ENCODE measurements at places on chromosomes 12 and 14.

DNA sequence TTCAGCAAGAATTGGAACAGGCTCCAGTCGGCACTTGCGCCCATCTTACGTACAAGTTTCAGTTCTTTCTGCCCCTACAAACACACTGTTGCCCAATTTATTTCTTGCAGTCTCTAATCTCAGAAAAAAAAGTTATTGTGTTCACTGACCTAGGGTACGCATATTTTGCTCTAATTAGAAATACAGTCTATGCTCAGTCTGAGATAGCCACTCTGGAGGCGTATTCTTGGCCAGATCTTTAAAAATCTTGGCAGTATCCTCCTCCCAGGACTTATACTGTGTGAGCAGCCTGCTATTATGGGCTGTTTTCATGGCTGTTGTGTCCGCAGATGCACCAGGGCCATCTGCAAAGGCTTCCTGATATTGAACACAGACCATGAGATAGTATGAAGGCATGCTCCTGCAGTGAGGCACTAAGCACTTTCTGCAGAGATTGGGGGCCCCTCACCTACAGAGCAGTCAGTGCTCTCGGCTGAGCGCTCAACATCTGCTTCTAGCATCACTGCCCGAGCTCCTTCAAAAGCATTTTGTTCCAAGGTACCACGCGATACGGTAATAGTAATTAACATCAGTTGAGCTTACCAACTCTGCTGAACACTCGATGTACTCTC, 57.9 kb downstream of the PPM1H start:
- DNase-seq, result no peak

DNA sequence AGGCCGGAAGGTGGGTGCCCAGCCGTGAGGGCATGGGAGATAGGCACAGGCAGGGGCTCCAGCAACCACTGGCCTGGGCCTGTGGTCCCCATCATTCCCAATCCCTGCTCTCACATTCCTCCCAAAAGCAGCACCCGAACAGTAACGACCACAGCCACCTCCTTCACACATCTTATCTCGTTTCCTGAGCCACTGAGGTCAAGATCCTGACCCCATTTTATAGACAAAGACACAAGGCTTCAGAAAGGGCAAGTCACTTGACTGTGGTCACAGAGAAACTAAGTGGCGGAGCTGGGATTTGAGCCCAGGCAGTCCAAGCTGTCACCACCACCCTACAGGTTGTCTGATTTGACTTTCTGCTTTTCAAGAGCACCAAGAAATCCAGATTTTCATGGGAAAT, 38.9 kb downstream of the DTX1 start:
- DNase-seq, result no peak

DNA sequence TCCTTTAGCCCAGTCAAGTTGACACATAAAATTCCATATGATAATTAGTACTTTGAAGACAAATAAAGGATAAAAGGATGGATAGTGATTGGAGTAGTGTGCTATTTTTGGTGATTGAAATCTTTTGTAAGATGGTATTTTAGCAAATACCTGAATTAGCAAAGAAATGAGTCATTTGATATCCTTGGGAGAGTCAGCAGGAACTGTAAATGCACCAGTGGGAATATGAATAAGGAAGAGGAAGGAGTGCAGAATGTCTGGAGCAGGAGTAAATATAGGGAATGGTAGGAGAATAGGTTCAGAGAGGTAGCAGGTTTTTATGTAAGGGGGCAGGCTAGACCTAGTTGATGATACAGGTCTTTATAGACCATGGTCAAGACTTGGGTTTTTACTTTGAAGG, 75.0 kb downstream of the TRMT5 start:
- DNase-seq, result no peak

- DNase-seq, result no peak
These were observed 24.3 kb upstream of the FOXG1 start for GRCh38 chr14:28742171-28742846.

DNA sequence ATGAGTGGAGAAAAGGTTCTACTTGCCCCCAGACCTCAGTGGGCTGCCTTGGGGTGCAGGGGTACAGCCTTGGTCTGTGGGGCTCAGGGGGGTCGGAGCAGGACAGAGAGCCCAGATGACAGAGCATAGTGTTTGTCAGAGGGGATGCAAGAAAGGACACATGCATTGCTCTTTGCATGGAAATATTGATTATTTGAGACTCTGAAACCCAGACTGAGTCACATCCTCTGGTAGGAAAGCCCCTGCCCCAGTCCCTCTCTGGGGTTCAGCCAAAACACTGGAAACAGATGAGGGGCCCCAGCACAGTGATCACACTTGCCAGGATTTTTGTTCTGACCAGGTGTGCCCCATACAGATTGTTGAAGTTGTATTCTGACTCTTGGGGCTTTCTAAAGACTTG, 1094.4 kb downstream of the BCL11B start:
- DNase-seq, result no peak

DNA sequence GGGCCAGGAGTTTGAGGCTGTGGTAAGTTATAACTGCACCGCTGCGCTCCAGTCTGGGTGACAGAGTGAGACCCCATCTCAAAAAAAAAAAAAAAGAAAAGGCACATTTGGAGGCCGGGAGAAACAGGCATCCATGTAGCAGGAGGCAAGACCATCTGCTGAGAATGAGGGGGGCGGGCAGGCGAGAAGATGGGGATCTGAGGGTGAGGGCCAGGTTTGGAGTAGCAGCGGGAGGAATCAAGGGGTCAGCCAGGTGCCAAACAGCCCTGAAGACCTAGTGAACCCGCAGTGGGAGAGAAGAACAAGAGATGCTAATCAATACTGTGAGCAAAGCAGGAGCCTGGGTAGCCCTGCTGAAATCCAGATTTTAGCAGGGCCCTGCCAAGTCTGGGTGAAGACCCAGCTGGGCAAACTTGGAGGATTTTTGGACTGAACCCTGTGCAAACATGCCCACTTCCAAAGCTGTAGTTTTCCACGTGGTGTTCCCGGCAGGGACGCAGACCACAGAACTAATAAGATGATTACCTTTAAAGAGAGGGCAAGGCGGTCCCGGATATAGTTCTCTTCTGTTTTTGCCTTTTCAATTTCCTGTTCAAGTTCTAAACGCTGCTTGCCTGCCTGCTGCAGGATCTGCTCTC, 61.0 kb downstream of the NIN start:
- no peak for DNase-seq

DNA sequence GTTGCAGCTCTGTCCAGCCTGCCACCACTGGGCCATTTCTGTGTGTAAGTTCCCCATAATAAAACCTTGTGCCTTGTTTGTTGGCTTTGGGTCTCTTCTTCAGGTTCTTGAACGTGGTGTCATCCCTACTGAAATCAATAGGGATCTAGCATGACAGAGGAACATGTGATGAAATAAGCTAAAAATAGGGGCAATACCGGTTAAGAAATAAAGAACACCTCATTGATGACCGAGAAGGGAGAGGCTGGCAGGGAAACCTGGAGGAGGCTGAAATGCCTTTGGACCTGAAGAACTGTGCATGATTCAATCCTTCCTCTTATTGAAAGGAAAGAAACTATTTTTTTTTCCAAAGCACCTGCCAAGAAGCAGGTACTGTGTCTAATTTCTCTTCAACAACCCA, 172.3 kb downstream of the PPM1H start:
- no peak for DNase-seq

GRCh38 chr12:113891167-113891692, 74.9 kb downstream of the RBM19 start:
- DNase-seq, result no peak

DNA sequence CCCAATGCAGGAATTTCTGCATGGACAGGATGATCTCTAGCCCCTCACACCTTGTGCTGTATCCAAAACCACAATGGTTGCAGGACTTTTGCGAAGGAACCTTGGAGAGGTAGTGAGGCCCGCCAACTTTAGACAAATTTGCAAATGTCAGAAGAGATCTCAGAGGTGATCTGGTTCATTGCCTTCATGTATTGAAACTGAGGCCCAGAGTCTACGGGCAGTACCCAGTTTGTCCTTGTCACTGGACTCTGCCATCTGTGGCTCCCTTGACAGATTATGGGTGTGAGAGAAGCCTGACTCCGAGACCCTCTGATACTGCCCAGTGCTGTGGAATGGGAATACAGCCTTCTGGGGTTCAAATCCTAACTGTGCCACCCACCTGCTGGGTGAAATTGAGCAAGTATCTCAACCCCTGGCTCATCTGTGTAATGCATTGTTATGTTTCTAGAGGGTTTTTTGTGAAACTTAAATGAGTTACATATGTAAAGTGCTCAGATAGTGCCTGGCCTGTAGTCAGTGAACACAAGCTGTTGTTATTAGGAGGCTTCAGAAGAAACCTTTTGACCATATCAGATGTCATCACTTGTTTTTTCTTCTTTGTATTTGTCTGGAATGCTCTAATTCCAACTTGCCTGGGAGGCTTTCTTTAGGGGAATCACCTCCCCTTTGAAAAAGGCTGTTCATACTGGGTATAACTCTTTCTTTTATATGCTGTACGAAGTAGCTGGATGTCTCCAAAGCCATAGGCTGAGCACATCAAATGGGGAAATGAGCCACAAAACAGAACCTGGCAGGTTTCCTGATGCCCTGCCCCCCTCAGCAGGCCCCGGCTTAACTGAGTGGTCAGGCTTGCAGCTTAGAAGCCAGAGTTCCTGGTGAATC, 71.4 kb upstream of the SRSF5 start:
- peak; percentile 60 for DNase-seq
